Hair follicular keratinocyte (primary cell): ENCODE measurements at places on chromosomes 6 and 20. TPM values are rescaled to one million over a fixed set of nuclear protein-coding genes. Genes with fewer than 3 reads are reported as not detected.

The PTGIS gene
- total RNA-seq = not detected in 2 replicates

The ASIP gene
- total RNA-seq = not detected in 2 replicates

The SUN5 gene
- not detected in 2 replicates for total RNA-seq

The TP53TG5 gene
- total RNA-seq = not detected in 2 replicates

The TSPO2 gene
- not detected in 2 replicates for total RNA-seq
